ENCODE measurements at places on chromosomes 11 and 22.

DNA sequence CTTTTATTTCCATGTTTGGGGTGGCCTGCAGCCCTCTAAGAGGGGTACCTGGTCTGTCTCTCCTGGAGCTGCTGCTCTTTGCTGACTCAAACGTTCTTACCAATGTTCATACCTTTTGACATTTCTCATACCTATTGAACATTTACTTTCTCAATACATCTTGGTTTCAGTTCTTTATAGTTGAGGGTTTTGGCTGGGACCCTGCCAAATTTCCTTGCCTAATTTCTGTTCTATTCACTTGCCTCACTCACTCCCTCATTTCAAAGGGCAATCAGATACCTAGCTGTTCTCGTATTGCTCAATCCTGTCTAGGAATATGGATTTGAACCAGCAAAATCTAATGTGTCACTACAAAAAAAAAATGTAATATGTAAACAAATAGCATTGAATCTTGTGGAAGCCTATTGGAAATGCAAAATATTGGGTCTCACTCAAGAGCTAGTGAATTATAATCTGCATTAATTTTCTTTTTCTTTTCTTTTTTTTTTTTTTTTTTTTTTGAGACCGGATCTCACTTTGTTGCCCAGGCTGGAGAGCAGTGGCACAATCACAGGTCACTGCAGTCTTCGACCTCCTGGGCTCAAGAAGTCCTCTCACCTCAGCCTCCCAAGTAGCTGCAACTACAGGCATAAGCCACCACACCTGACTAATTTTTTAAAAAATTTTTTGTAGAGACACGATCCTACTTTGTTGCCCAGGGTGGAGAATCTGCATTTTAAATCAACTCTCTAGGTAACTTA, 7.5 kb downstream of the OR6M1 start:
- no peak for DNase-seq

DNA sequence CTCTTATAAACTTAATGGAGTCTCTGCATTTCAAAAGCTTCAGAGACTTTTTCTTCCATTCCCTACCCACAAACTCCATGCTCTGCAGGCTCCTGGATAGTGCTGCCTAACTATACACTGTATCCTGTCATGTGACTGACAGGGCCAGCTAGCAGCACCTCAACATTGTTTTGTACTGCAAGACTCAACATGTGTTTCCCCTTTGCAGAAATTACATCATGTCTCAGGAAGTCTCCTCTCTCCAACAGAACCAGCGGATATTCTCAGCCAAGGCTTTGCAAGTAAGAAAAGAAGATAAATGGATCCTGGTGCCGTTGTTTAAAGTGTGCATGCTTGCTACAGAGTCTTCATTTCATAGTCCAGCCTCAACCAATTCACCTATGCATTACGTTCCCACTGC, 164.0 kb upstream of the UBASH3B start:
- no peak for DNase-seq

DNA sequence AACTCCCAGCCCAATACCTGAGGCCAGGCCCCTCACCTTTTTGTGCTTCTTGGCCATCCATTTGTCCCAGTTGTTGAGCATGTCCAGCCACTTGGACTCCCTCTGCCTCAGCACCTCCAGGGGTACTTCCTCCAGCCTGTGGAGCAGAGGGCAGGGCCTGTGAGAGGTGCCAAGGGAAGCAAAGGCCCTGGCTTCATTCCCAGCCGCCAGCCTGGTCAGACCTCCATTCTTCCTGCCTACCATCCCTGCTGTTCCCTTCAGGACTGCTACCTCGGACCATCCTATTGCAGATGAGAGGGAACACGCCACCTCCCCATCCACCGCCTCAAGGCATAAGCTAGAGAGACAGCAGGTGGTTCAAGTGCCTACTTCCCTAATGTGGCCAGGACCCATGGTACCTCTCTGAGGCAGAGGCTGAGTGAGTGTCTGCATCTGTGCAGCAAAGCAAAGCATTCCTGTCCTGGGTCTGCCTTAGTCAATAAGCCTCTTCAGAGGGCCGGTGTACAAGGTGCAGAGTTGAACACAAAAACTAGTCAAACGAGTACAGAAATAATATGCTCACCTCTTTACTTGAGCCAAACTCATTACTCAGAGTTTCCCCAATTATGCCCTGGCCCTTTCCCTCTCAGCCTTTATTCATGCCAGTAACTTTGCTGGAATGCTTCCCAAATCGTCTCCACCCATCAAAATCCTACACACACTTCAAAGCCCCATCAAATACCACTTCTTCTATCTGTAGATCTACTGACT, 15.4 kb upstream of the CASTOR1 start:
- no peak for DNase-seq

- no peak for DNase-seq
Observed at GRCh38 chr11:118260353-118260752, 3.7 kb downstream of the MPZL2 start.

DNA sequence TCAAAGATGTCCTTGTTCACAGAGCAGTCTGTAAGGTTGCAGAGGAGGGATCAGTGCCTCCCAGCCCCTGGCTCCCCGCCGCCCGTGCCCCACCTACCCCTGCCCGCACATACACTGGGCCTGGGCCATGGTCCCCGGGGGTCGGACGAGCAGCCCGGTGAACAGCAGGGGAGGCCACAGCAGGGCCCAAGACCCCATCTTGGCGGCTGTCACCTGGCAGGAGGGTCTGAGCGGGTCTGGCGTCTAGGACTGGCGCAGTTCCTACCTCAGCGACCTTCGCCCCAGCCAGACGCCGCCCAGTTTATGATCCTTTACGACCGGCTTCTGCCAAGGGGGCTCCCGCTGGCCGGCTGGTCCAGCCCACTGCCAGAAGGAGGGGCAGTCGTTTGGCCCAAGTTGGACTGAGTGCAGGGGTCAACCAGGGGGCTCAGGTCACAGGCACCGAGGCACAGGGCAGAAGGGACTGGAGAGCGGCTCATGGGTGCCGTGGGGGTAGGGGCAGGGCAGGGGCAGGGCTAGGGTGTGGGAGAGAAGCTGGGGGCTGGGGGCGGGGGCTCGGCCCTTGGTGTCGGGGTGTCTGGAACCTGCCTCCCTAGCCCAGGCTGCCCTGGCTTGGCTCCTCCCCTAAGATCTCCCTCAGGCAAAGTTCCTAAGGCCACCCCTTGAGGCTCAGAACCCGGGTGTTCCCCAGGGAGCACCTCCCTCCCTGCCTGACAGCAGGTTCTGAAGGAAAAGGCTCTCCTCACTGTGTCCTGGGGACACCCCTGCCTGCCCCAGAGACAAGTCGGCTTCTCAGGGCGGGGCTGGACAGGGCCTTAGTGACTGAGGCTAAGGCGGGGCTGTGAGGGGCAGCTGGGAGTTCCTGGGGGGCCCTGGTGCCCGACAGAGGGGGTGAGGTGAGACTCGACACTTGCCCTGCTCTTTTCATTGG, at the start of gene CDHR5:
CDHR5 (minus strand) TSS at position 251 of the 931 bp plus-strand sequence; CDS start at position 198, 53 bp downstream.
- DNase-seq: no peak

- DNase-seq: peak; percentile 24
Observed at GRCh38 chr11:123653827-123654565, 428 bp downstream of the SCN3B start.

GRCh38 chr22:22710719-22711531, 66.5 kb downstream of the GGTLC2 start:
- peak; percentile 20 for DNase-seq

GRCh38 chr11:120883404-120884080, 140.4 kb upstream of the TBCEL start:
- DNase-seq: no peak

GRCh38 chr11:80424012-80424695, 983.3 kb upstream of the TENM4 start:
- DNase-seq: no peak

DNA sequence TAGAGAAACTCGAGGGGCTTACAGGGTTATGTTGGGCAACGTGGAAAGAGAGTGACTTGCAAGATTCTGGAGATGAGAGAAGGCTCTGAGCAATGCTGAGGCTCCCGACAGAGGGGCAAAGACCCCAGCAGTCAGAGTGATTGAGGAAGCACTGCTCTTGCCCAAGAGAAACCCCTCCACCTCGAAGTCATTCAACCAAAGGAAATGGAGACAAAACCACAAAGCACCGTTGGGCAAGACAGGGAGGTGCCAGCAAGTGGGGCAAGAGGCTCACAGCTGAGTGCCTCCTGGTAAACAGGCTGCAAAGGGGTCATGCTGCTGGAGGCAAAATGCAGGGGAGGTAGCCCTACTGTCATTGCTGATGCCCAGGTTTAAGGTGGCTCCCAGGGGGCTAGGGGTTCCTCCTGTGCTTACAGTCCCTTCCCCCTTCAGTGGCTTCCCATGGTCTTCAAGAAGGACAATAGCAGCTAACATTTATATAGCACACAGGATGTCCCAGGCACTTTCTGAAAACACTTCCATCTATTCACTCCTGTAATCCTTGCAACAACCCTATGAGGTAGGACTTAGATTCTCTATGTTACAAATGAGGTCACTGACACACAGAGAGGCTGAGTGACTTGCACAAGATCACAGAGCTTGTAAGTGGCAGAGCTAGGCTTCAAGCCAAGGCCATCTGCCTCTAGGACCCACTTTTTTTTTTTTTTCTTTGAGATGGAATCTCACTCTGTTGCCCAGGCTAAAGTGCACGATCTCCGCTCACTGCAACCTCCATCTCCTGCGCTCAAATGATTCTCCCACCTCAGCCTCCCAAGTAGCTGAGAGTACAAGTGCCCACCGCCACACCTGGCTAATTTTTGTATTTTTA, 18.1 kb upstream of the MYH9 start:
- no peak for DNase-seq

DNA sequence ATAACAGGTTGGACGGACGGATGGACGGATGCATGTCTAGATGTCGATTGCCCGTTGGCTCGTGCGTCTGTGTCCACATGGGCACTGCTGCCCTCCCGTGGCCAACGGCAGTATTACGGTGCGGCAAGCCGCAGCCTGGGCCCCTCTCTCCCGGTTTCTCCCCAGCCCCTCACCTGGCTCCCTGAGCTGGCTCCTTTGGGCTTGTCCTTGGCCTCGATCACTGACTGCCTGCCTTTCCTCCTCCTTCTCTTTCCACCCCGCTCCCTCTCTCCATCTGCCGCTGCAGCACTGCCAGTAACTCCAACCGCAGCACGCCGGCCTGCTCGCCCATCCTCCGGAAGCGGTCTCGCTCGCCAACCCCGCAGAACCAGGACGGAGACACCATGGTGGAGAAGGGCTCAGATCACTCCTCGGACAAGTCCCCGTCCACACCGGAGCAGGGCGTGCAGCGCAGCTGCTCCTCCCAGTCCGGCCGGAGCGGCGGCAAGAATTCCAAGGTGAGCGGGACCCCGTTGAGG, 77.3 kb downstream of the SCN3B start:
- DNase-seq: no peak

DNA sequence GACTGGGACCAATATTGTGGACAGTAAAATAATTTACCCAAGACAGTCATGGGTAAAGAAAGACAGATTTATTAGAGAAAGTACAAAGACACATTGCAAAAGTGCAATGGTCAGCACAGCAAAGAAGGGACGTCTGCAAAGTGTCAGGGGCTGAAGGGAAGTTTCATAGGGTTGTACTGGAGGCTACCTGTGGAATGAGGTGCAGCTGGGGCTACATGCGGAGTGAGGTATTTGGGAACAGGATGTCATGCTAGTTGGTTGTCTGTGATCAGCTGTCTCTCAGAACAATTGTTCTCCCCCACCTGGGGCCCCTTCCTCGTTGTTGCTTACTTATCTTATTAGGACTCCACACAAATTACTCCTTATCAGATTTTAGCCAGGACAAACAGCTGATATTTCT, 11.4 kb upstream of the APOL3 start:
- DNase-seq: no peak

- no peak for DNase-seq
Observed at GRCh38 chr11:16924826-16925560, 89.2 kb downstream of the PLEKHA7 start.

DNA sequence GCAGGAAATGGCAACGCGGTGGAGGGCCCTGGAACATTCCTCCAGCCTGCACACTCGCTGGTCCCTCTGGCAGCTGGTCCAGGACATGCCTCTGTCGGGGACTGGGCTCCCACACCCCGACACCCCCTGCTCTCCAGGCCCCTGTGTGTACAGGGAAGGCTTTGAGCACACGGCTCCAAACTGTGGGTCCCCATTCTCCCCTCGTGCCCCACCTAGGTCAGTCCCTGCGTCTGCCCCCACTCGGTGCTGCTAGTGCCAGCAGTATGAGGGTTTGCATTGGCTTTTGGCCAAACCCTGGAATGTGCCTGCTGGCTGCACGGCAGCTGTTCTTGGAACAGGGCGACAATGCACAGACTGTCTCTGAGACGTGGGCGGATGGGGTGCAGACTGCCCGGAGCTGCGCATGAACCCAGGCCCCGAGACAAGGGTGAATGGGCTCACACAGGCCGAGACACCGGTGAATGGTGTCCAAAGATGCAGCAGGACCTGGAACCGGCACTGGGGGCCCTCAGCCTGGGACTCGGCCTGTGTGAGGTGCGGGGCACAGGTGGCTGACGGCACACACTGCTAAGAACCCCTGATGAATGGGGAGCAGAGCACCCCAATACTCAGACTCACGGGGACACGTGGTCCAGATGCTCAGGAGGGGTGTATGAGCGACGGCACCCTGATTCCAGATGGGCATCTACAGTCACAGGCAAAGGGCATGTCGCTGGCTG, 7.5 kb upstream of the SYT8 start:
- DNase-seq: no peak
